T-helper 1 cell treated with Interleukin-12 subunit alpha and Interleukin-12 subunit beta and Interleukin-4 antibody, amounts not matched to agents 30 ng/mL and 1 ng/mL, for 36 hours (primary cell): ENCODE measurements at places on chromosomes 13 and 19. TPM values are rescaled to one million over a fixed set of nuclear protein-coding genes. Genes with fewer than 3 reads are reported as not detected.

ACP7 gene
- not detected in 2 replicates for total RNA-seq

ZNF208 gene
- total RNA-seq: 0.05 and 0.12 TPM in 2 replicates

PLPPR3 gene
- total RNA-seq: not detected in 2 replicates

FGF14 gene
- not detected in 2 replicates for total RNA-seq

CEACAM20 gene
- not detected in 2 replicates for total RNA-seq
